ENCODE measurements at places on chromosomes 1 and 21.

DNA sequence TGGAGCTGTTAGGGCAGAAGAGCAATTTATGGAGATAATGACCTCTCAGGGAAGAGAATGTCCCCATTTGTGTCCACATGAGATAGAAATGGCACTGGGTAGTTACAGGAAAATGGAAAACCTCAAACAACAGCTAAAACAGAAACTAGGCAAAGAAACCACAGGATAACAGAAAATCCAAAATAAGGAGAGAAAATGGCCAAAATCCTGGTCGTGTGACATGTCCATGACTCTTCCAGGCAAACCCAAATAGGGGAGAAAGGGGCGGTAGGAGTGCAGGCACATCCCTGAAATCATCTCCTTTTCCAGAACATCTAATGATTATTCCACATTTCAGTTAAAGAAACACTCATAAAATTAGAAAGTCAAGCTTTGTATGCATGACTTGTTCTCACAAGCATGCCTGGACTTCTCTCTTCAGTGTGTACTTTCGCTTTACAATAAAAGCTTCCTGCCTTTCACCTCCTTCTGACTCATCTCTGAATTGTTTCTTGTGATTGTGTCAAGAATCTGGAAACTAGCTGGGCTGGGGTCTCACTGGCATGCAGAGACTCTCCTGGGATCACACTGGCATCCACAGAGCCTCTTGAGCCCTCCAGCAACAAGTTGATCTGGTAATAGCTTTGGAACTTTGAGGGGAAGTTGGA lies 171.4 kb upstream of the ZP4 start:
- DNase-seq = no peak

GRCh38 chr1:27349784-27350662 lies 8.2 kb downstream of the SYTL1 start:
- DNase-seq = peak; percentile 21

DNA sequence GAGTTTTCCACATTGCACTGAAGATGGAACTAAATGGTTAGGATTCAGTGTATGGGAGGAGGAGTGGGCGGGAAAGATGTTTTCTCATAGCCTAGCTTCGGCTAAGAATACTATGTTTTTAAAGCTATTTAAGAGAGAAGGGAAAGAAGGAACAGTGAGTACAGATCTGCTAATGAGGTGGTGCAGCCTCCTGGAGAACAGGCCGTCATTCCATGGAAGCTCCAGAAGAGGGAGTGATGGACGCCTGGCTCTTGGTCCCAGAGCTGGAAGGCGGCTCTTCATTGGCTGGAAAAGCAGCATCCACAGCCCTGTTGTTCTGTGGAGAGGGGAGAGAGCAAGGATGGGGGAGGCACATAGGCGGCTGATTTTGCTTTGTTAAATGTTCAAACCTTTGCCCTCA lies 6.9 kb downstream of the CAMK1G start:
- no peak for DNase-seq

DNA sequence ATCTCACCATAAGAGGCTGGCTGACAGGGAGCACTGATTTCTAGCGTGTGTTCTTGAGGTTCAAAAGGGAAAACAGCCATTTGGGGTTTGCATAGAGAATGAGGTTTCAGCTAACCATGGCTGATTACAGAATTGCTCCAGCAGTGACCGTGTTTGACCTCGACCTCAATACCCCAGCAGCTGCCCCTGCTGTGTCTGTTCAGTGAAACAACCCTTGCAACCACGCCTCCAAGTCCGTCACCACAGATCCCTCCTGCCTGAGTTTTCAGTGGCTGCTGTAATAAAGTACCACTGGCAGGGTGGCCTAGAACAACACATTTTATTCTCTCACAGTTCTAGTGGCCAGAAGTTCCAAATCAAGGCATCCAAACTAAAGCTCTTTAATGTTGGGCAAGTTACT lies 147.7 kb downstream of the HUNK start:
- peak; percentile 71 for DNase-seq

DNA sequence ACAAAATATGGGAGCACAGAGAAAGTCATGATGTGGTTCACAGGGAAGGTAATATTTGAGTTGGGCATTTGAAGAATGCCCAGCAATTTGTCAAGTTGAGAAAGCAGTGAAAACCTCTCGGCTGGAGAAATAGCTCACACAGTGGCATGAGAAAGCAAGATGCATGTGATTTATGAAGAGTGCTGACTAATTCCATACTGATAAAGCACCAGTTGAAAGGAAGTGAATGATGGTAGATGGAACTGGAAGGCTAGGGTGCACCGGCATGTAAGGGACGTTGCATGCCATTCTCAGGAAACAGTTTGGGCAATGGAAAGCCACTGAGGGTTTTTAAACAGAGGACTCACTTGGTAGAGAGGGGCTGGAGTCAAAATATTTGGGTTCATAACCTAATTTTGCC lies 53.5 kb upstream of the MTF2 start:
- no peak for DNase-seq

DNA sequence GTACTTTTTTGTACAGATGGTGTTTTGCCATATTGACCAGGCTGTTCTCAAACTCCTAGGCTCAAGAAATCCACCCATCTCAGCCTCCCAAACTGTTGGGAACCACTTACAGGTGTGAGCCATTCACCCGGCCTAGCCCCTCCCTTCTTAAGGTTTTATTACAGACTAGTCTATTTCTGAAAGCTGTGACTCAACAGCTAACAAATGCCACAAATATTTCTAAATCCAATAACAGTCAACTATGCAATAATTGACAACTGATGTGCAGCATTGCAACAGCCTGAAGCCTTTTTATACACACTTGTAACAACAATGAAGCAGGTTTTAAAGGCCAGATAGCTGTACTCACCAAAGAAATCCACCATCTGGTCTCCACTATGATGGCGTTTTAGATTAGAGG lies 51.4 kb downstream of the GRIK1 start:
- peak; percentile 6 for DNase-seq

DNA sequence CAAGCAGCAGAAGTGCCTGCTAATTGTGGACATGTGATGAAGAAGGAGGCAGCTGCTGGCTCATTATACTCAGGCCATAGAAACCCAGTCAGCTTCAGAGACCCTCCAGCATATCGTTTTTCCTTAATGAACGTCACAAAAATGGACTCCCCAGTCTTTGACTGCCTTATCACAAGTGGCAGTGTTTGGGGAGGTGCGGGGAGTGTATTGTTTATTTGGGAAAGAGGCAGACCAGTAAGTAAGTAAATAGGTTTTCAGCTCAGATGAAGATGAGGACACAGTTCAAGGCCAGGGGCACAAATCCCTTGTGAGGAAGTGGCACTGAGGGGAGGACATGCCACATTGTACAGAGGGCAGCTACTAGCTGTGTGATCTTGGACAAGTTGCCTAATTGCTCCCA lies 43.5 kb upstream of the NRDC start:
- no peak for DNase-seq

- DNase-seq = no peak
Observed at GRCh38 chr1:116494745-116495144, 76.1 kb downstream of the CD58 start.

DNA sequence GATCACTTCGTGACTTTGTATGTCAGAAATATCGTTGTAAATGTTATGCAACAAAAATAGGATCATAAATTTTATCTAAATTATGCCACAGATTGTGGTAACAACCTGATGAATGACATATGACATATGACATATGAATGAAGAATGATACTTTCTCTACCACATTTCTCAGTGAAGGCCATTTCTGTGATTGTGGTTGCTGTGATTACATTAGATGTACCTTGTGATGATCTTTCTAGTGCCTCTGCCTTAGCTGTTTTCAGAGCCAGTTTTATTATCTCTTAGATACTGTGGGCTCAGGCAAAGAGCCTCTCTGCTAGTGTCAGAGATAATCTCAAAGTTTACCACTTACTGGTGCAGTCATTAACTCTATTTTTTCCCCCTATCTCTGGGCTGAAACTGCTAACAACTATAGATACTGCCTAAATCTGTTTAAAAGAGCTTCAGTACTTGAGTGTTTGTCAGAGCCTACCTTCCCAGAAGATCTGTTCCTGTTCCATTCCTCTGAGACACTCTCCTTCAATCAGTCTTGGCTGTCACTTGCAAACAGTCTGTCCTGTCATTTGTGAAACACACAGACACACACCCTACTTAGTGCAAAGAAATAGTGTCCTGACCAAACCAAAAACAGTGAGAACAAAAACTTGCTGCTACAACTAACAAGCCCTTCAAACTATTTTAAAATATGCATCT lies 55.5 kb downstream of the HMCN1 start:
- no peak for DNase-seq

DNA sequence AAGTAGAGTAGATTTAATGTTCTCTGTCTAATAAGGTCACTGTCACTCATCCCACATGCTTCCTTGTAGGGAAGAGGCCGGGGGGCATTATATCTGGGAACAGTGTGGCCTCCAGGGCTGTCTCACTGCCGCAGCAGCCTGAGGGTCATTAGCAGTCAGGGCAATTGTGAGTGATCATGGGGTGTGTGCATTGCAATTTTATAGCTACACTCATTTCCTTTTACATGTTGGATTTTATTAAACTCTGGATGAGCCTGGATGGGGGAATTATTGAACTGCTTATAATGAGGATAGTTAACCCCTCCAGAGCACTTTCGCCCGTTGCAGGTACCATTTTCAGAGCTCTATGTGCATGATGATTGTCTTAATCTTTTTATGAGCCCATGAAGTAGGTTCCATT lies 60.9 kb upstream of the DISP3 start:
- DNase-seq = no peak

DNA sequence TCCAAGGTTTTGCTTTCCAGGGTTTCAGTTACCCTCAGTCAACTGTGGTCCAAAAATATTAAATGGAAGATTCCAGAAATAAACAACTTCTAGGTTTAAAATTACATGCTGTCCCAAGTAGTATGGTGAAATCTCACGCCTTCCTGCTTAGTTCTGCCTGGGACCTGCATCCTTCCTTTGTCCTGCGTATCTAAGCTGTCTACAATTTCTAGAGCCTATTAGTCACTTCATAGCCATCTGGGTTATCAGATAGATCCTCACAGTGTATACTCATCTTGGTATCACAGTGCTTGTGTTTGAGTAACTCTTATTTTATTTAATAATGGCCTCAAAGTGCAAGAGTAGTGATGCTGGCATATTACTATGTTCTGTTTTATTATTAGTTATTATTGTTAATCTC lies 157.7 kb downstream of the ROR1 start:
- DNase-seq = no peak

DNA sequence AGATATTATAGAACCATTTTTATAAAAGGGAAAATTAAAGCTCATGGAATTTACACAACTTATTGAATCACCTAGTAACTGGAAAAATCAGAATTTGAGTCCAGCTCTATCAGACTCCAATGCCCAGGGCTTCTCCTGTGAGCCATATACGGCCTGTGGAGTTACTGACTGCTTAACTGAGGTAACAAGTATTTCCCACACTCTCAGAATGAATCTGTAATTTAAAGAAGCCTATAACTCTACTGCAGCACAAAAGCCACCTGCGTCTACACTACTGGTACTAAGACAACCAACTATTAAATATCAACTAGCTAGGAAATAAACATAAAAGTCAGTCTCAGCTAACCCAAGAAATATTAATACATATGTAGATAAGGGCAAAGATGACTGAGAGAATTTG lies 29.4 kb downstream of the SMYD3 start:
- no peak for DNase-seq

DNA sequence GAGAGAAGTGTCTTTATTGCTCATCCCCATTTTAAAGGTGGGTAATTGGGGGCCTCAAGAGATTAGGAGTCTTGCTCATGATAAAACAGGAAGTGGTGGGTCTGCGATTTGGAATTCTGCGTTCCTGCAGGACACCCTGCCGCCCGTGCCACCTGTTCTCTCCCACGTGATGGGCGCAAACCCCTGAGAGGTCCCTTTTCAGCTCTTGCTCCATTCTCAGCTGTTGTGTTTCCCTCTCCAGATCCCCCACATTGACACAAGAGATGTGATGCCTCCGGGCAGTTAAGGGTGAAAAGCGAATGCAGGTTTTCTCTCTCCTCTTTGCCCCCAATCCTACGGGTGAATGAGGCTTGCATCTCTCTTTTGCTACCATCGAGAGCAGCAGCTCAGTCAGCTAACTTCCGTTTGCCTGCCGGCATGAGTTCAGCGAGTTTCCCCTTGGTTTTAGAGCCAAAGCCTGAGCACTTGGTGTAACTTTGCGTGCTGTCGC lies 57.5 kb downstream of the KIF26B start:
- DNase-seq = no peak

GRCh38 chr1:224264321-224264720 lies 65.7 kb downstream of the NVL start:
- no peak for DNase-seq

DNA sequence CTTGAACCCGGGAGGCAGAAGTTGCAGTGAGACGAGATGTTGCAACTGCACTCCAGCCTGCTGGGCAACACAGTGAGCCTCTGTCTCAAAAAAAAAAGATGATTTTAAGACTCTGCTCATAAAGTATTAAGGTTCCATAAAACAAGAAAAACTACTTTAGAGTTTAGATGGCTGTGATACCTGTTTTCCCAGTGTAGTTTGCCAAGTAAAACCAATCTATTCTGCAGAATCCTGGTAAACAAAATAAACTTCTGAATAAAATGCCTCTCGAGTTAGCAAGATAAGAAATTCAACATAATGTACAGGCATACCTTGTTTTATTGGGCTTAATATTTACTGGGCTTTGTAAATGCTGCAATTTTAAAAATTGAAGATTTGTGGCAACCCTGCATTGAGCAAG lies 30.8 kb downstream of the LTN1 start:
- no peak for DNase-seq

DNA sequence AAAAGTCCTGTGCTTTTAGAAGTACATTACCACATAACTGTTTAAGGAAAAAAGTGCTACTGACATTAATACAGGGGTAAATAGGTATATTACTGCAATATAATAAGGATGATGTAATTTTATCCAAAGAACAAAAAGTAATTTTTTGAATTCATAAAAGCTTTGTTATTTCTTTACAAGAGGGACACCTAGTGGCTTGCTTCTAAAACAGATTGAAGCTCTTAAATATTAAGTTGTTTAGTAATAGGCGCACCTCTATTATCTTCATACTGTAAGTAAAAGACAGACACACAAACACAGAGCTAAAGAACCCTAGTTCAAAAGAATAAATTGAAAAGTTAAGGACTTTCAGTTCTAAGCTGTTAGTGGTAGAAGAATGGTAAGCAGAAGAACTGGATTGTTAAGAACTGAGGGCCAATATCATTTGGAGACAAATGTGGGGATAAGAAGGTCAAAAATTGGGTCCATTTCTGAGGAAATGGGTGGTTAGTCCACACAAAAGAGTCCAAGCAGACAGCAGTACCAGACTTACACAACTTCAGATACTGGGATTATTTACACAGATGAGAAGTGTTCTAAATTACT lies 15.4 kb downstream of the ZNHIT6 start:
- DNase-seq = no peak

- DNase-seq = no peak
Observed at GRCh38 chr1:192678099-192678498, 42.2 kb downstream of the RGS13 start.
